PC-3 (cell line): ENCODE measurements at places on chromosomes 6 and 20. TPM values are rescaled to one million over a fixed set of nuclear protein-coding genes. Genes with fewer than 3 reads are reported as not detected.

The SMAP1 gene
- total RNA-seq = 14.9 and 15.7 TPM in 2 replicates

The RNF182 gene
- 20.2 and 24.7 TPM in 2 replicates for total RNA-seq

The PTK6 gene
- total RNA-seq = 11.1 and 15.1 TPM in 2 replicates

The SESN1 gene
- total RNA-seq = 3.4 and 3.5 TPM in 2 replicates
